ENCODE measurements at places on chromosomes 5 and 9. TPM values are rescaled to one million over a fixed set of nuclear protein-coding genes. Genes with fewer than 3 reads are reported as not detected.
A peak's percentile ranks its signal among the peaks of the same experiment; 100 is the strongest.

GRCh38 chr5:131302506-131302905 is 38.7 kb downstream of the CDC42SE2 start:
- DNase-seq, result no peak

GRCh38 chr5:9375756-9376155 is 170.1 kb downstream of the SEMA5A start:
- DNase-seq, result no peak

GRCh38 chr5:145718956-145719355 is 116.2 kb downstream of the PRELID2 start:
- peak; percentile 15 for DNase-seq

The IDNK gene
- 4.2 TPM for total RNA-seq

The FGFR4 gene
- total RNA-seq, result 0.57 TPM

Measured in Daoy (cell line).